C1 segment of cervical spinal cord (tissue), 14 donors: ENCODE measurements at places on chromosomes 7 and 10.

DNA sequence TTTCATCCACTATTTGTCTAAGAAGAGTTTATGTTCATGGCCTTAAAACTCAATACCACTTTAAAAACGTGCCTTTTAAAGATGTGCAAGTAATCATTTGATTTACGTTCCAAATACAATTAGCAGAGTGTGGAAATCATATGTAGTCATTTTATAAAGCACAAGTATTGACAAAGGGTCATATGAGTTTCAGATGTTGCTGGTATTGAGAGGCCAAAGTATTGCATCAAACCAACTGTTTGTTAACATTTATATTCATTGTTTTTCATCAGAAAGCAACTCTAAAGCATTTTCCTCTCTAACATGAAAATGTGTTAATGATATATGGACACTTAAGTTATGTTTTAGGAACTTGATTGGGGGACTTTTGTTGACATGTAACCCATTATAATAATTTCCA, 11.5 kb upstream of the TSGA13 start:
- no peak for DNase-seq

- DNase-seq = no peak
Measured at GRCh38 chr7:106914018-106914607, 49.0 kb downstream of the PIK3CG start.

DNA sequence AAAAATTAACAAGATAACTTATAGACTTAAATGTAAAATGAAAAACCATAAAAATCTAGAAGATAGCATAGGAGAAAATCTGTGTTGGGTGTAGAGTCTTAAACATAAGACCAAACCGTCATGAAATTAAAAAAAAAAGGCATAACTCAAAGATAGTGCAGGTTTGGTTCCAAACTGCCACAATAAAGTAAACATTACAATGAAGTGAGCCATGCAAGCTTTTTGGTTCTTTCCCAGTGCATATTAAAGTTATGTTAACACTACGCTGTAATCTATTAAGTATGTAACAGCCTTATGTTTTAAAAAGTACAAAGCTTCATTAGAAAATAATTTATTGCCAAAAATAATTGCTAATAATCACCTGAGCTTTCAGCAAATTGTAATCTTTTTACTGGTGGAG, 1366.5 kb upstream of the LRRTM3 start:
- no peak for DNase-seq

DNA sequence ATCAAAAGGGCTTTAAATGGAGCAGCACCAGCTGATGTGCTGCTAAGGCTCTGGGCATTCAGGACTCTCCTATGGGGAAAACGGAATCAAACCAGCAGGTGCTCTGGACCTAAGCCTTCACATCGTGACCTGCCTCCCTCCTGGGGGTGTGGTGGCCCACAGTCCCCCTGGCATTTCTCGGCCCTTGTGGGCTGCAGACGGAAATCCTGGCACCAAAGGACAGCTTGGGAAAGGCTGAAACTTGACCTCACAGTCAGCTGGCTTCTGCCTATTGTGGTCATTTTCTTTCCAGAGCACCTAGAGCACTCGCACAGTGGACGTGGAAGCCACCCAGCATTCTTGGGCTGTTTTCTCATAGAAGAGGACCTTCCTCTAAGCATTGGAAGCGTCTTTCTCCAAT, 74.8 kb downstream of the TPST1 start:
- no peak for DNase-seq

DNA sequence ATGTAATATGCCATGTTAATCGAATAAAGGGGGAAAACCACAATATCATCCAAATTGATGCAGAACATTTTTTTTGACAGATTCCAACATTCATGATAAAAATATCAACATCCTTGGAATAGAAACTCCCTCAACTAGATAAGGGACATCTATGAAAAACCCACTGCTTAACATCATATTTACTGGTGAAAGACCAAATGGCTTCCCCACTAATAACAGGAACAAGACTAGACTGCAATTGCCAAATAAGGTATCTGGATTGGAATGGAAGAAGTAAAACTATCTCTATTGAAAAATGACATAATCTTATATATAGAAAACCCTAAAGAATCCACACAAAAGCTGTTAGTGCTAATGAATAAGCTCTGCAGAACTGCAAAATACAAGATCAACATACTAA, 27.8 kb downstream of the SMURF1 start:
- DNase-seq = no peak

GRCh38 chr7:142669074-142669654, 80.1 kb upstream of the PRSS1 start:
- no peak for DNase-seq

DNA sequence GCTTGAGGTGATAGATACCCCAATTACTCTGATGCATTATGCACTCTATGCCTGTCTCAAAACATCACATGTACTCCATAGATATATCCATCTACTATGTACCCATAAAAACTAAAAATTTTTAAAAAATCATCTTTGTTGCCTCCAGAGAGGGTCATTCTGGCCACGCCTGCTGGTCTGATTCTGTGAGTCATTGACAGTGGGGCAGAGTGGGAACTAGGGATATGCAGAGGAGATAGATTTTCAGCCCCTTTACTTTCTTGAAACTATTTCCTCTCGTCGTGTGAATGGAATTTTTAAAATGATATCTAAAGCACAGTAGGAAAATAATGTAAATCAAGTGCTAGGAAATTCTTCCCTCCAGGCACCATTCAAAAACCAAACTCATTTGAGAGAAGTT, 715.0 kb upstream of the NRP1 start:
- no peak for DNase-seq

DNA sequence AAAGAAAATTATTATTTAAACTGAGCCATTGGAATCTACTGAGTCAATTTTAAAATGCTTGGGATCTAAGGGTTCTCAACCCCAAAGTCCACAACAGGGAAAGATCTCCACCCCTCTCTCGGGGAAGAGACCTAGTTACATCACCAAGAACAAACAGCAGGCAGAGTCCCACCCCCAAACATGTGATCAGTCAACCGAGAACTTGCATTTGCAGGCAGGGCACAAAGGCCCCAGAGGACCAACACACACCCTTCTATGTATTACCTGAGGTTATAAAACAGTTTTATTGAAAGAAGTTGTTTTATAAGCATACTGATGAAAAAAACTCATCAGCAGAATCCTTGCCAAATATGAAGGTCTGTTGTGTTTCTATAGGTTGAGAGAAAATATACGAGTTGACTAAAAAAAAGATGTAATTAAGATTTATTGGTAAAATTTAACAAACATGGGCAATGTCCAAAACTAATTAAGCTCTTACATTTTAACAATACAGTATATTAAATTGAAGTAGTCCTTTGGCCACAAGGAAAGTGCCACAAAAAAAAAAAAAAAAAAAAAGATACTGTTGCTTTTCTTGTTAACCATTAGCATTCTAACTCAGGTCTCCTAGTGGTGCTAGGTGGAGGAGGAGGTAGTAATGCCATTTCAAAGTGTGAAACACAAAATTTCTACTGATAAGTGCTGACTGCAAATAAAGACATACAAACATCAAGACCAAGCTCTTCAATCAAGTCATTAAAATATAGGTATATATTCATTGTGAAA, 975 bp upstream of the USP54 start:
- peak; percentile 49 for DNase-seq

DNA sequence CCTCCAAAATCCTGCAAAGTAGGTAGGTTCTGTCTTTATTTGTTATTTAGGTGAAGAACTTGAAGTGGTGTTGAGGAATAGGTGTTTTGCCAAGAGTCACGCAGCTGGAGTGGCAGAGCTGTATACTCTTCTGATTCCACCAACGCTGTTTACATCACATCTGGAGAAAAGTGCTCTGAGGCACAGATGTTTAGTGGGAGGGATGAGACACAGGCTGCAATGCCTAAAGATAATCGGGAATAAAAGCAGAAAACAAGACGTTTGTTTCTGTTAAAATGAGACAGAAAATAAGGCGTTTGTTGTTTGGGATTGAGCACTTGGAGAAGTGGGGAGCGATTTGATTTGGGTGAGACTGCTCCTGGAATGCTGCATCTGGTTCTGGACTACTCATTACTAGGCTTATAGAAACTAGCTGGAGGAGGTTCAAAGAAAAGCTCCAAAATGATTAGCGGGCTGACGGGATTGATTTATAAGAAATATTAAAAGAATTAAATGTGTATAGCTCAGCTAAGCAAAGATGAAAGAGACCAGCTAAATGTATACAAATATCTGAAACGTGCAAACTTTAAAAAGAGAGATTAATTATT, 54.3 kb downstream of the TRUB1 start:
- DNase-seq = no peak

DNA sequence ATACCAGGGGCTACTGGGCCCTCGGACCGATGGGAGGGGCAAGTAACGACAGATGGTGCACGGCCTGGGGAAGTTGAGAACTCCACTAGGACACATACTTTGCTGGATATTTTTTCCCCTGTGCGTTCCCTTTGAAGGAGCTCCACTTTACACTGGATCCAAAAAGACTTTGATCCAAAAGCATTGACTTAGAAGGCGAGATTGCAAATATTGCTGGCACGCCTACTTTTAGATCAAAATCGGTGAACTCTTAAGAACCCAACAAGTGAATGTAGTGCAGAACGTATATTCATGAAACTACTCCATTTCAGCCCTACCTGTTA, 436 bp upstream of the SLC25A13 start:
- DNase-seq = no peak

DNA sequence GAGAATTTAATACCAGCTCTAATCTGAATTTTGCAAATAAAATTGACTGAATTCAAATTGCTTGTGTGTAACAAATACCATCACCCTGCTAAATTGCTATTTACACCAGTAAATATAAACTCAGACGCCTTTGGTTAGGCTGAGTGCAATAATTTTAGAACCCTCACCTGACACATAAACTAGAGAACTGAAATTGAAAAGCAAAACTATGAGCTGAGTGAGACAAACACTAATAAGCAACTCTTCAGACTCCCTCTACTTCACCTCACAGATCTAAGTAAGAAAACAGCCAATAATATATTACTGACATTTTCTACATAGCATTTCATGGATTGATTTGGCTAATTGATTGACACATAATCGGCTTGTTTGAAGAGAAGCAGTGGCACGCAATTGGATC, 621.2 kb downstream of the REEP3 start:
- no peak for DNase-seq

- DNase-seq = no peak
Measured at GRCh38 chr10:34364253-34365037, 450.7 kb downstream of the PARD3 start.

GRCh38 chr10:93074597-93075368, 1.1 kb downstream of the CYP26A1 start:
- no peak for DNase-seq

- no peak for DNase-seq
Measured at GRCh38 chr10:43013065-43013464, 63.8 kb upstream of the RET start.

- DNase-seq = no peak
Measured at GRCh38 chr10:81949283-81949682, 74.3 kb downstream of the NRG3 start.

DNA sequence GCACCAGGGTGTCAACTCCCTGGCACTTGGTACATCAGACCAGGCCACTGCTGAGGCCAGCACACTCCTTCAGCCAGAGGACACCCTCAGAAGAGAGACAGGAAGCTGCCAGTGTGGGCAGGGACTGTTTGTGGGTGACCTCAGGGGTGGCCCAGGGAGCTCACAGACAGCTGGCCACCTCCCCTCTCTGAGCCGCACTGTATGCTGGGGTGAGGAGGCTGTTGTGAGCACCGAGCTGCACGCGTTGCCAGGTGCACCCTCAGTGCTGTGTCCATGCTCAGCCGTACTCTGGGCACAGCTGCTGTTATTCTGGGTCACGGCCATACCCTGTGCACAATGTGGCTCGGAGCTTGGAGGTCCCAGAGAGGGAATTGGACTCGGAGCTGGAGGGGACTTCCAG, 61.5 kb upstream of the NANOS1 start:
- DNase-seq = no peak

DNA sequence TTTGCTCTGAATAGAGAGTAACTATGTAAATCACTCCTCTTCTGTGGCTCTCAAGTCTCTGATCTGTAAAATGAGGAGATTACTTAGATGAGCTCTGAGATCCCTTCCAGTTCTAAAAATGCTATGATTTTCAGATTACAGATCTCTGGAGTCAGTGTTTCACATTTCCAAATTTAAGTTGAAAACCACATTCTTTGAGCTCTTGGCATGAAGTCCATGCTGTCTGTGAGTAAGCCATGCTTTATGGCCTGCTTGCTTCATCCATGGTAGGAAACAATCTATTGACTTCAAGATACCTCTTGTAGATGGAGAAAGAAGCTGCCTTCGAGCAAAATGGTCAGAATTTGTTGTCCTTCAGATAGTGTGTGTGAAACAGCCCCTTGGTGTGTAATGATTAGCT, 64.9 kb downstream of the CELF2 start:
- DNase-seq = no peak

GRCh38 chr7:33593611-33594010, 311.7 kb upstream of the BMPER start:
- DNase-seq = no peak

DNA sequence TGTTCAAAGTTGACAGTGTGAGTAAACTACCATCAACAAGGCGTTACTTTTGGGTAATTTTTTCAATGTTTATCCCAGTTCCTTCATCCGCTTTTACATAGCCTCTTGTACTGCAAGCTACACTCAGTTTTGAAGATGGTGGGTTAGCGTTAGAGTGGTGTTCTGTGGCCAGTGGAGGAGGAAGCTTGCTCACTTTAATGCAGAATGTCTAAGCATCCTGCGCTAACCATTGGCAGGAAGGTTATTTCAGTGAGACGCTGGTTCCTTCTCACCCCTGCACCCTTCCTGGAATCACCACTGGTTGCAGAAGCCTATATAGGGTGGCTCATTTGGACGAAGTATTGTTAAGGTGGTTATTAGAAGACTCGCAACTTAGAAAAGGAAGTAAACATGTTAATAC, 159.1 kb downstream of the CELF2 start:
- no peak for DNase-seq

DNA sequence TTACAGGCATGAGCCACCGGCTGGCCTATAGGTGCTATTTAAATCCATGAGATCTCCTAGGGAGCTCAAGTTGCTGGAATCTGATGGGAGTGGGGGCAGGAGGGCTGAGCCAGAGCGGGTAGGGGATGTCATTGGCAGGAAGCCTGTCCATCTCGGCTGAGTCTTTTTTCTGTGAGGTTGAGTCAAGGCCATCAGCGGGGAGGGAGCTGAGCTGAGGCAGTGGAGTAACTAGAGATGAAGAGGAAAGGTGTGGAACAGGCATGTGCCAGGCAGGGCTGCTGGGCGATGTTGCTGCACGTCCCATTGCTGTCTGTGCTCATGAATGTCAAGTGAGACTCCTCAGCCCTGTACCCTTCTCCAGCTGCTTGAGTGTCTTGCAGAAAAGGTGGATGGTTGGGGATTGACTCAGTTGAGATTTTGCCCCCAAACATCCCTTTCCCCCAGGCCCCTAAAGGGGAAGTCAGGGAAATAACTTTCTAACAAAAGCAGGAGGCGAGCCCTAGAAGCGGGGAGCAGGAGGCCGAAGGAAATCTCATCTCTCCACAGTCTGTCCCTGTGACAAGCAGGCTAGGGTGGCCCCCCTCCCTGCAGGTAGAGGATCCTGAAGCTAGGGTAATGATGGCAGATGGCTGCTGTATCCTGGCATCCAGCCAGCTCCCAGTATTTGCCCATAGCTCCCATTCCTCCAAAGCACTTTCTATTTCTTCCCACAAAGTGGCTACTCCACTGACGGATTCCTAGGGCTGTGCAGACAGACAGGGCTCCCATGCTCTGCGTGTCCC, 5.4 kb downstream of the ATP6V1F start:
- no peak for DNase-seq

GRCh38 chr10:72913287-72913686, 19.7 kb downstream of the OIT3 start:
- DNase-seq = no peak
